ENCODE measurements at places on chromosomes 1 and 21. TPM values are rescaled to one million over a fixed set of nuclear protein-coding genes. Genes with fewer than 3 reads are reported as not detected.

- peak; percentile 48 for DNase-seq
Measured at GRCh38 chr1:155006601-155007101, 4.0 kb downstream of the ZBTB7B start.

DNA sequence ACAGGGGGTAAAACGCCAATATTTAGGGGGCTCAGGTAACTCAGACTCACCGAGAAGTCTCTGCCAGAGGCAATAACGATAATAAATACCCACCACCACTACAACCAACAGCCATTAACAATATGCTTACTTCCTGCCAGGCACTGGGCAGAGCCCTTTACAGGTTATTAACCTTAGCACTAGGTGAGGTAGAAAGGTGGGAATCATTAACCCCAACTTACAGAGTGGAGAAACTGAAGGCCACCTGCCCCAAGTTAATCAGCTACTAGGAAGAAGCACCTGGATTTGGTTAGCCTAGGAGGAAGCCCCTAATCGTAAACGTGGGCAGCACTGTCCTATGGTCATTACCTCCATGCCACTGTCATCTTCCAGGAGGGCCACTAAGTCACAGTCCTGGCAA lies 110.0 kb downstream of the UBR4 start:
- DNase-seq: no peak

RGSL1 gene
- total RNA-seq: not detected

GRCh38 chr1:234062166-234062565 lies 157.7 kb downstream of the SLC35F3 start:
- DNase-seq: no peak

GRCh38 chr1:238681021-238681420 lies 705.3 kb upstream of the CHRM3 start:
- DNase-seq: no peak

- peak; percentile 42 for DNase-seq
Measured at GRCh38 chr1:227774821-227775661, 39.8 kb downstream of the SNAP47 start.

DNA sequence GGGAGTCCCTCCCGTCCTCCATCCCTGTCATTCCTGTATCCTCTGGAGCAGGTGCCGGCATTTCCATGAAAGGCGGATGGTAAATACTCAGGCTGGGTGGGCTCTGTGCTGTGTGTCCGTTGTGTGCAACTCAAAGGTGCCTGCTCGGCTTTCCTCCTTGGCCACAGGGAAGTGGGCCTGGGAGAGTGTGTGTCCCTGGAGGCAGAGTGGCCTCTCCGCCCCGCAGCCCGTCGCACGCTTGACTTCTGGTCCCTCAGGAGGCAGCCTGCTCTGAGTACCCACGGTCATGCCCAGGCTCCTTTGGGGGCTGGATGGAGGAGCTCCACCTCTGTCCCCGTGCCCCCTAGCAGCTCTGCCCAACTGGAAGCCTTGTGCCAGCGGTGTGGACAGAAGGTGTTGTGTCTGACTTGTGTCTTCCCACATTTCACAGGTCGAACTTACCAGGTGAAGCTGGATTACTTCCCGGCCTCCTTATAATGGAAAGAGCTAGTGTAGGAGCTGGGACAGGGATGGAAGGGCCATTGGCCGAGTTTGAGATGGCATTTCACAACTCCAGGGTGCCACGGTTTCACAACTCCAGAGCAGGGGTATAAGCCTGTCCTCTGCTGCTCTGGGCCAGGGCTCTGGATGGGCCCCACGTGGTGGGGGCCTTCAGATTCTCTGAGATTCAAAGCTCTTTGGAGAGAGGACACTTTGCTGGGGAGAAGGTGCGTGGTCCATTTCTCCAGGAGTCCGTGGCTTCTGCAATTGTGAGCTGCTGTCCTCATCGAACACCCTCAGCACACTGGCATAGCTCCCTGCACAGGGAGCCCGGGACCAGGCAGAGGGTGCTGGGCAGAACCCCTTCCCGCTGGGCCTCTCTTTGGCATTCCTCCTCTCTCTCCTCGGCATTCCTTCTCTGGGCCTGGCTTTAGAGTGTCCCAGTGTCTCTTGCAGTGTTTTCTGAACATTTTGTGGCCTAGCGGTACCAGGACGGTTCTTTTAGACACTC lies 152.7 kb upstream of the COL6A1 start:
- no peak for DNase-seq

GRCh38 chr1:3471356-3472087 lies 17.1 kb downstream of the ARHGEF16 start:
- peak; percentile 72 for DNase-seq

- DNase-seq: no peak
Measured at GRCh38 chr1:44846985-44847384, 3.9 kb upstream of the PTCH2 start.

SMYD3 gene
- total RNA-seq: 9.4 TPM

GRCh38 chr1:3364551-3364950 lies 89.9 kb upstream of the ARHGEF16 start:
- DNase-seq: no peak

DNA sequence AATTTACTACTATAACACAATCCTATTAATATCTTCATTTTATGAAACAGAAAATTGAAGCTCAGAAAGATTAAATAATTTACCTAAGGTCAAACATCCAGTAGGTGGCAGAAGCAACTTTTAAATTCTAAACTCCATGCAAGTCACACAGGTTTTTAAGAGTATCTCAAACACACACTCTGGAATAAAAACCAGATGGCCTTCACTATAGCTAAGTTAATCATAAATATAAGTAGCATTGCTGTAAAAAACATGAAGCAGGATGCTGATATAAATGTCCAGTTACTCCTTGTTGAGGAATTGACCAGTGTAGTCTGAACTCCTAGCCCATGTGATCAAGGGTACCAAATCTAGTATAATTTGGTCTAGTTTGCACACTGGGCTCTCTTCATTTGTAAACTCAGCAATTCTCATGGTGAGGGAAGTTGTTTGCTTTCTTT lies 9.4 kb upstream of the FMO3 start:
- DNase-seq: no peak

- no peak for DNase-seq
Measured at GRCh38 chr1:29983321-29983720, 740.1 kb downstream of the MATN1 start.

DNA sequence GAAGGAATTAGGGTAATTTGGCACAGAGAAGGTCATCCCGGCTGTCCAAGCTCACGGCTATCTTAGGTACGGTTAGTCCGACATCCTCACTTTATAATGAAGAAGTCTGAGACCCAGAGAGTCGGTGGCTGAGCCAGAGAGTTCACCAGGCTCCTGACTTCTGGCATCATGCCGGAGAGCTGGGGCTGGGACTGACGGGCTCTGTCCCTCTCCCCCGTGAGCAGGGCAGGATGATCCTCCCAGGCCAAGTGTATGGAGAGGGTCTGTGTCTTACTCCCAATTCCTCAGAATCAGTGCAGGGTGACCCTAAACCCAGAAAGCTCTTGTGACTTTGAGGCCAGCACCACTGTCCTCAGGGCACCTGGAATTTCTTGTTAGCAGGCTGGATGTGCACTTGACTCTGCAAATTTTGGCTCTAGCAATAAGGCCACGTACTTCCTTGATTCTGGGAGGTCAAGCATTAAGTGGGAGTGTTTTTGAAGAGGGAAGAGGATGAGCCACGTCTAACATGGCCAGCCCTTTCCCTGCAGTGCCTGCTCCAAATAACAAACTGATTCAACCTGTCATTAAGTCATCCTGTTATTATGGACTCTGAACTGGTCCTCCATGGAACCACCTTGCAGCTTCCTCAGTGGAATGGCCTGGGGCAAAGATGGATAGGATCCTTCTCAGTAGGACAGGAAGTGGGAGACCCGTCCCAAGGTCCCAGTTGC lies 20.8 kb upstream of the BTG2 start:
- DNase-seq: no peak

- DNase-seq: peak; percentile 51
Measured at GRCh38 chr1:58060559-58061170, 485.9 kb downstream of the OMA1 start.

GRCh38 chr1:231866392-231867331 lies 240.1 kb downstream of the DISC1 start:
- peak; percentile 64 for DNase-seq

DNA sequence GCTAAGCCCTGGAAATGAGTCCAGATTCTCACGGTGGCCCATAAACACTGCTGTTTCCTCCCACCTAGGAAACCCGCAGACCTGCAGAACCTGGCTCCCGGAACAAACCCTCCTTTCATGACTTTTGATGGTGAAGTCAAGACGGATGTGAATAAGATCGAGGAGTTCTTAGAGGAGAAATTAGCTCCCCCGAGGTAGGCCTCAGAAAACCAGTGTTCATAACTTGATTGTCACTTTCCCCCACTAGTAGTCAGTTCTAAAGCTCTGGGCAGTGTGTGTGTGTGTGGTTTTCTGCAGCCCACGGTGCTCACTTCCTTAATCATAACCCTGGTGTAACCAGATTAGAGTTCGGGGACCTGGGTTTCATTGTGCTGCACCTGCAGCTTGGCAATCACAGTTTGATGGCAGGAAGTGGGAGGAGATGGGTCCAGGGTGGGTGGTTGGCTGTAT lies 39.1 kb downstream of the CLIC6 start:
- DNase-seq: no peak

- DNase-seq: no peak
Measured at GRCh38 chr1:98280049-98280448, 359.2 kb upstream of the DPYD start.

GRCh38 chr1:52670604-52671003 lies 27.5 kb downstream of the COA7 start:
- no peak for DNase-seq

PGBD5 gene
- 12.8 TPM for total RNA-seq

OR6N1 gene
- not detected for total RNA-seq

DNA sequence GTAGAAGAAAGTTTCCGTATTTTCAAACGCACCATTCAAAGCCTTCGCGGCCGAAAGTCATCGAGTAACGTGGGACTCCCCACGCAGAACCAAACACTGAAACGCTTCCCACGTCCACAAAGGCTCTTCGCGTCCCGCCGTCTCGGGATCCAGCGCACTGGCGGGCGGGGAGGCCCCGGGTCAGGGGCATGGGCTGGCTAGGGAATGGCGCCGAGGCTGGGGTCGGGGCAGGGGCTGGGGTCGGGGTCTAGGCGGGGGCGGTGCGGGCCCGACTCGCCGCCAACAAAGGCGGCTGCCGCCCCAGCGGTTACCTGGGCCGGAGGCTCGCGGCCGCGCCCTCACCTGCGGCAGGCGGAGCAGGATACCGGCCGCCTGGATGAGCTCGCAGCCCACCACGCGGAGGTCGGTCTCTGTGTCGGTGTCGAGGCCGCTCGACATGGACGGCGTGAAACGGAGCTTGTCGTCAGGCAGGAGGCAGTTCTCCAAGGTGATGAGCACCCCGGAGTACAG lies 403 bp downstream of the CCNL2 start:
- DNase-seq: no peak

GRCh38 chr1:89396902-89397301 lies 33.0 kb downstream of the GBP6 start:
- DNase-seq: no peak

DNA sequence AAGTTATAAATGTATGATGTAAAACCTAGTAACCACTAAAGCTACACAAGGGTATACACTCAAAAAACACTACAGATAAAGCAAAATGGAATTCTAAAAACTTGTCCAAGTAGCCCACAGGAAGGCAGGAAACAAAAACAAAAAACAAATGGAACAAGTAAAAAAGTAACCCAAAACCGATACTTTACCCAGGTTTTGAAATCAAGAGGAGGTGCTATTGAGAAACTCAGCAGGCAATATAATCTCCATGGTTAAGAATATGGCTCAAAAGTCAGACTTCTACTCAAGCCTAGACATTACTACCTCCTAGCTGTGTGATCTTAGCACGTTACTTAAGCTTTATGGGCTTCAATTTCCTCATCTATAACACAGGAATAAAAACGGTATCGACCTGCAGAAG lies 13.3 kb downstream of the RBBP5 start:
- DNase-seq: no peak

DNA sequence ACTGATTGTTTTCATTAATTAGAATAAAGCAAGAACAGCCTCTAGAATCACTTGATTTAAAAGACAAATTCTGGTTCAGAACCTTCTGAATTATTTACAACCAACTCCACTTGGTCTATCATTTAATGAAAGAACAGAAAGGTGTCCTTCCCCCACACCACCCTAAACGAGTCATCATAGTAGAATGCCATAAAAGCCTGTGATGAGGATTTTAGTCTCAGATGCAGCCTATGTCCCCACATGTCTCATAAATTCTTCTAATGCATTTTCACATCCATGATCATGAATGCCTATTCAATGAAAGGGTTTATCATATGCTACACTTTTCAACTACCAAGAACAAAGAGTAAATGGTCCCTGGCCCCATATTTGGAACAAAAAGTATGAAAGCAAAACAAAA lies 508.1 kb downstream of the DPYD start:
- no peak for DNase-seq

TSSK3 gene
- total RNA-seq: 1.0 TPM

DNA sequence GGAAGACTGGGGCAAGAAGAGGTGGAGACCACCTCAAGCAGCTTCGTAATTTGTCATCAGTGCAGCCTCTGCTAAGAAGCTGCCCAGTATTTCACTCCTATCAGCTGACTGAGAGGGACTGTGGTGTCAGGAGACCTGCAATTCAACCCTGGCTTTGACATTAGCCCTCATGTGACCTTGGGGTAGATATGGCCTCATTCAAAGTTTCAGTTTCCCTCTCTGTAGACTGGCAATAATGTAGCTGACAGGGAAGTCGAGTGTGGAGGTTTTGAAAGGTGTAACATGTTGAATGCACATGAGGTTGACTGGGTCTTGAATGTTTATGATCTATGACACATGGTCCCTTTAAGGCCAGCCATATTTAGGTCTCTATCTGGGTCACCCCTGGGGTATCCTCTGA lies 2.2 kb upstream of the SPRR4 start:
- no peak for DNase-seq

ST6GALNAC3 gene
- 4.5 TPM for total RNA-seq

DNA sequence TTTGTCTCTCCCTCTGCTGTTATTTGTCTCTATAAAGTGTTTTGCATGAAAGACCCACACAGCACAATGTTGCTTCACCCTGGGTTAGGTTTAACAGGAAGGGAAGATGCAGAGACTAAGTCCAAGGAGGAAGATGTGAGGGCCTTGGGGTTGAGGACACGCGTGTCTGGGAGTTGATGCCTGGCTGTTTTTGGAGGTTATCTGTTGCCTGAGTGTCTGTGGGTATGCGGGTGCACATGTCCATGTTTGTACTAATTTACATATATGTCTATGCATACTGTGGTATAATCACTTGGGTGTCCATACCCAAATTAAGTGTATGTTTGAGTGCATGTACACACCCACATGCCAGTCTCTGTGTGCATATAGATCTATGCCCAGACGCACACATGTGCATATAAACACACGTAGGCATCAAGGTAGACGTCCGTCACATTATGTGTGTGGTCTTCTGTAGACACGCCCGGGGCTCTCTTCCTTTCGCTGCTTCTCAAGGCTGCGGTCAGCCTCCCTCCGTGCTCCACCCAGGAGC lies 962 bp upstream of the MAN1C1 start:
- no peak for DNase-seq

RNU1-1 gene
- total RNA-seq: 9,391 TPM

TRIM63 gene
- 229 TPM for total RNA-seq

- DNase-seq: no peak
Measured at GRCh38 chr1:189657715-189658114, 819.9 kb downstream of the BRINP3 start.

DNA sequence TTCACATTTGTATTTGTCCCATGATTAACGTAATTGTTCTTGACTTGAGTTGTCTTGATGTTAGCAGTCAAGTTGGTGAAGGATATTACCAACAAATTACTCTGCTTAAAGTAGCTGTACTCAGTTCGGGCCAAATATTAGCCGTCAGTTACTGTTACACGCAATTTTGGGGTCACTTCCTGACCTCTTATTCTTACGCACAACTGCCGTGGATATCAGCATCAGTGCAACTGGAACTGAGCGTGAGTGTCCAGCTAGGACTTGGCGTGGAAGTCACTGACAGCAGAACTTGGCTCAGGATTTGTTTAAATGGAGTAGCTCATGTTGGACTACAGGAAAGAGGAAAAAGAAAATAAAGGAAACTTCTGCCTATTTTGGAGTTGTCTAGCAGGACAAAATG lies 56.4 kb downstream of the ADAMTS1 start:
- peak; percentile 68 for DNase-seq

NEK2 gene
- total RNA-seq: not detected
